Breast epithelium (tissue), 4 donors: ENCODE measurements at places on chromosomes 3 and 15. TPM values are rescaled to one million over a fixed set of nuclear protein-coding genes. Genes with fewer than 3 reads are reported as not detected.

GRCh38 chr3:119018690-119019463, 15.8 kb downstream of the IGSF11 start:
- peak; percentile 54 for DNase-seq

GRCh38 chr3:198109883-198110282, 149.9 kb downstream of the LMLN start:
- no peak for DNase-seq

Gene TERB2
- not detected for total RNA-seq

DNA sequence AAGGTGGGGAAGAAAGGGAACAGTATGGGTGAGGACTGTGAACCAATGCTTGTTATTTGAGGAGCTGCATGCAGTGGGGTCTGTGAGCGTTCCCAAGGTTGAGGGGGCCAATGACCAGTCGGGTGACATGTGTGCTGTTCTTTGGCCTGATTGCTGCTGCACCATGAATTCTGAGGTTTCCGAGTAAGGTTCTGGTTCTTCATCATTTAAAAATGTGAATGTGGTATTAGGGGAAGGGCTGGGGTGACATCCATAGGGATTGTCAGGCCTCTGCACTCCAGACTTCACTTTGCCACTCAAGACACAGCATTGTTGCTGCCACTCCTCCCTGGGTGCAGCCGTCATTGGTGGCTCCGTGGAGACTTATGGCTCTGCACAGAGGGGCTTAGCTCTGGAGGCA, 32.5 kb downstream of the ABHD17C start:
- DNase-seq = no peak

- no peak for DNase-seq
Measured at GRCh38 chr3:64900156-64900555, 212.4 kb upstream of the ADAMTS9 start.

Gene GMPPB
- 21.2 TPM for total RNA-seq

Gene LMAN1L
- not detected for total RNA-seq

Gene IL17RD
- total RNA-seq = 3.0 TPM

- DNase-seq = no peak
Measured at GRCh38 chr3:158330870-158331269, 221.0 kb downstream of the RSRC1 start.

Gene C3orf52
- 0.64 TPM for total RNA-seq

Gene CLEC3B
- total RNA-seq = 55.7 TPM

- no peak for DNase-seq
Measured at GRCh38 chr3:112606098-112606497, 34.8 kb downstream of the CCDC80 start.

DNA sequence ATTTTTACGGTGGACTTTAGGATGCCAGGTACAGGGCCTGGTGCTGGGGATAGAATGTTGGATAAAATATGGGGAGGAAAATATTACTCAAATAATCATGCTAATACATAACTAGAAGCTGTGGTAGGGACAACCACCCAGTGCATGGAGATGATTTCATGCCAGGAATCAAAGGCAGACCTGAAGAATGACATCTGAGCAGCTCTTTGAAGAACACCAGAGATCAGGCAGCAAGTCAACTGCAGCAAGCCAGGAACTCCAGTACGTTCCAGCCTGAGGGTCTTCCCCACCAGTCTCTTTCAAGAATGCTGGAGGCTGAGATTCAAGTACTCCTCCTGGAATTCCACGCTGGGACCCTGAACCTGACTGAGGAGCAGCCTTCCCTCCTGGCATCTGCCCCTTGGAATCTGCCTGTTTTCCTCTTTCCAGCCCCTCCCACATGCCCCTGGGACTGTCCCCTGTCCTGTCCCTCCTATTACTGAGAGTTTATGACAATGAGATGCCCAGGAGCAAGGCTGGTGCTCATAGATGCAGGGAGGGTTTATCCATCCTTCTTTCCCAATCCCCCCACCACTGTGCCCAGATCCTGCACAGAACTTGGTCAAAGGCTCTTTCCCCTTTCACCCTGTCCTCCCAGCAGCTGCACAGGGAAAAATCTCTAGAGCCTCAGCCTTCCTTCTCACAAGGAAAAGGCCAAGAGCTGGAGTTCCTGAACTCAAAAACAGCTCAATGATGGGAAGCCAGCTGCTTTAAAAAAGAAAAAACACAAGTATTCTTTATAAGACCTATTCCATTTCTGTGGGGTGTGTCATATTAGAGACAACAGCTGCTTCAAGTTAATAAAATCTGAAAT, 68.0 kb downstream of the PDZRN3 start:
- no peak for DNase-seq

- no peak for DNase-seq
Measured at GRCh38 chr15:72342385-72342784, 22.4 kb upstream of the CELF6 start.

DNA sequence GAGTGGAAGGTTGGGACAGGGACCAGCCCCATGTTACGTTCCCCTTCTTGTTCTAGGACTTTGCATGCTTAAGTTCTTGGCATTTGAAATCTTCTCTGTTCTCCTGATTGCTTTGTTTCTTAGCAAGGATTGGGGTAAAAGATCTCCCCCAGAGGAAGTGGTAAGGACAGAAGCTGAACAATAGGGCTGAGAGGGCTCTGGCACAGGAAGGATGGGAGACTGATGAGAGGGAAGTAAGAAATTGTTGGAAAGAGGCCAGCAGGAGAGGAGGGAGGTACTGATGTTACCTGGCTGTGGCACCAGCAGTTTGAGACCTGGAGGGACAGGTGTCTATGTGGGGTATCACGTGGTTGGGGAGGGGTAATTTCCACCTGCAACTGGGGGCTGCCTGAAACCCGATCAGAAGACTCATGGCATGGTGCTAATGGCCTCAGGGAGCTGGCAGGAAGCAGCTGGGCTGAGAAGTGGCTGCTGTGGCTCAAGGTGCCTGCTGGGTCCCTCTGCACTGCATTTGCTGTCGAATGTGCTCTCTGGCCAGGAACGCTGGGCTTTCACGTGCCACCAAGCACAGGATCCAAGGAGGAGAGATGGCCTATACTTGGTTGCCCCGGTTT, 108.4 kb downstream of the LSM3 start:
- DNase-seq = no peak

Gene MYO9A
- 128 TPM for total RNA-seq

DNA sequence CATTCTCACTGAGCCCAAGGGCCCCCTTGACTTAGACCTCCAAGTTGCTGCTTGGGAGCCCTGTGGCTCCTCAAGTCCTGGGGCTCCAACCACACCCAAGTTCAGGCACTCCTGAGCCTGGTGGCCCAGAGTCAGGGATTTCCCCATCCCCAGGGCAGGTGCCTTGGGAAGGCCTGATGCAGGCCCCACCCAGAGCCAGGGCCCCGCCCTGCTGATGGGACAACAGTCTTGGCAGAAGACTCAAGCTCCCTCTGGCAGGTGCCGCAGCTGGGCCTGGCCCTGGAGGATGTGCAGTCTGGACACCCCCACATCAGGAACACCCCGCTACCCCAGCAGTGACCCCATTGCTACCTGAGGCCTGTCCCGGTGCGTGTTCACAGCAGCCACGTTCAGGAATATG, 17.7 kb upstream of the SHISA5 start:
- DNase-seq = no peak

Gene SUCNR1
- total RNA-seq = 0.33 TPM

- no peak for DNase-seq
Measured at GRCh38 chr3:177802151-177802900, 605.0 kb upstream of the TBL1XR1 start.

DNA sequence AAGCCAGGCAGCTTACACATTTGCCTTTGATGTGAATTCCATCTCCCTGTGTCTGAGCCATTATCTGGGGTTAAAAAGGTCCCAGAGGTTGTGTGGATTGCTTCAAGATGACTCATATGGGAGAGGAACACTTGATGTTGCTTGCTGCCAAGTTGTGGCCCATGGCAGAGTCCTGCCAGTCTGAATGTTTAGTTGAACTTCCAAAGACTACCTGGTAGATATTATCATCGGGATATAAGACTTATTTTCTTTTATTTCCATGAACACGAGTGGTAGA, 85.6 kb downstream of the TJP1 start:
- no peak for DNase-seq

DNA sequence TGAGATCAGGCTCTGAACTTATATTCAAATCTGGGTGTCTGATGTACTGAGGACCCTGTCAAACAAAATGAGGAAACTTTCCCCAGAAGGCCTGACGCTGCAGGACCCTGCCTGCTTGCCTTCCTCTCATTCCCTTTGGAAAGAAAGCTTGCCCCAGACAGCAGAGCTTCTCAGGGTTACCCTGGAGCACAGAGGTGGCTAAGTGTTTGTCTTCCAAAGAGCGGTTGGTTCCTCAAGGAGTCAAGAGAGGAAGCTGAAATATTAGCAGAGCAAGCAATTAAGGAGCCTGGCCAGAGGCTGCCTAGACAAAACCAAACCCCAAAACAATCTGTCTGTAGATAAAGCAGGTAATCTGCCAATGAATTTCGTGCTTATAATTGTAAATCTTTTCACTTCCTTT, 175.3 kb downstream of the NR1D2 start:
- DNase-seq = no peak

DNA sequence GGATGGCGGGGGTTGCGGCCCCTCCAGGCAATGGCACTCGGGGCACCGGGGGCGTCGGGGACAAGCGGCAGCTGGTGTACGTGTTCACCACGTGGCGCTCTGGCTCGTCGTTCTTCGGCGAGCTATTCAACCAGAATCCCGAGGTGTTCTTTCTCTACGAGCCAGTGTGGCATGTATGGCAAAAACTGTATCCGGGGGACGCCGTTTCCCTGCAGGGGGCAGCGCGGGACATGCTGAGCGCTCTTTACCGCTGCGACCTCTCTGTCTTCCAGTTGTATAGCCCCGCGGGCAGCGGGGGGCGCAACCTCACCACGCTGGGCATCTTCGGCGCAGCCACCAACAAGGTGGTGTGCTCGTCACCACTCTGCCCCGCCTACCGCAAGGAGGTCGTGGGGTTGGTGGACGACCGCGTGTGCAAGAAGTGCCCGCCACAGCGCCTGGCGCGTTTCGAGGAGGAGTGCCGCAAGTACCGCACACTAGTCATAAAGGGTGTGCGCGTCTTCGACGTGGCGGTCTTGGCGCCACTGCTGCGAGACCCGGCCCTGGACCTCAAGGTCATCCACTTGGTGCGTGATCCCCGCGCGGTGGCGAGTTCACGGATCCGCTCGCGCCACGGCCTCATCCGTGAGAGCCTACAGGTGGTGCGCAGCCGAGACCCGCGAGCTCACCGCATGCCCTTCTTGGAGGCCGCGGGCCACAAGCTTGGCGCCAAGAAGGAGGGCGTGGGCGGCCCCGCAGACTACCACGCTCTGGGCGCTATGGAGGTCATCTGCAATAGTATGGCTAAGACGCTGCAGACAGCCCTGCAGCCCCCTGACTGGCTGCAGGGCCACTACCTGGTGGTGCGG, 1.9 kb downstream of the CHST2 start:
- DNase-seq = no peak

Gene SPTBN5
- total RNA-seq = 2.0 TPM

DNA sequence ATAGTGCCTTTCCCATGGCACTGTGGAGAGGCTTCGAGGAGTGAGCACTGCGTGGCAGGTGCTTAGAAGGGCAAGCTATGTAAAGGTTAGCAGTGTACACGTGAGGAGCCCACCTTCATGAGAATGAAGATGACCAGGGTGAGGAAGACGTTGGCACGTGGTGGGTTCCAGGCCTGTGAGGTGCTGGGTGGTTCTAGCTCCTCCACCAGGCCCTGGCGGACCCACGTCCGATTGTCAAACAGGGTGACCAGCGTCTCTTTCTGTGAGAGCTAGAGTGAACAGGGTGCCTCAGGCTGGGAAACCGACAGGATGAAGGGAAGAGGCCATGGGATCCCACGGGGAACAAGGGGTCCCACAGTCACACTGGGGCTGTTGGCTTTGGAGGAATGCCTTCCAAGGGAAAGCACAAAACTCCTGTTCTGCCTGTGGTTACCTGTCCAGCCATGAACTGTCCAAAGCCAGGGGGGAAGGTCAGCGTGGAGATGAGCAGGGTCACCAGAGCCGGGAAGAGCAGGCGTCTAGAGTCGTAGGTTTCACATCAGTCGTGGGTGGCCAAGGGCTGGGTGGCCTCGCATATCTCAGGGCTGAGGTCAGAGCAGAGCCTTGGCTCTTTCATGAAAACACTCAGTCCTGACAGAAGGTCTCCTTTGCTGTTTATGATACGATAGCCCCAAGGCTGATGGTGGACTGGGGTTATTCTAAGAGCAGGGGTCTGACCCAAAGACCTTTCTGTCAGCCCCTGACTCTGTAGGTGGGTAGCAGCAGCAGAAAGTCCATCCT, 6.0 kb downstream of the CLCN2 start:
- no peak for DNase-seq

DNA sequence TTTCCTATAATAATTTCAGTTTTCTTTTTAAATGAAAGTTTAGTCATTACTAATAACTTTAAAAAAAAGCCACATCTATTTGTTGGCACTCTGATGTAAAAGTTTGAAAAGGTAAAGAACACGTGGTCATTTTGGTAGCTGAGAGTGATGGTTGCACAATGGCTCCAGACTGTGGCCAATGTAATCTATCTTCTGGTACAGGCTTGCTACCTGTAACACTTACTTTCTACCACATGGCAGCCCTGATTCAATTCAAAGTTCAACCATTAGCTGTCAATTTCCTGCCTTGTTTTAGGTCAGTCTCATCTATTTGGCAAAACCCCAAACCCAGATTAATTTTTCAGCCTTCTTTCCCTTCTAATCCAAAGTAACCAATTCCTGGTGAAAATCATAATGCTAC, 126.1 kb downstream of the TUSC7 start:
- DNase-seq = no peak

DNA sequence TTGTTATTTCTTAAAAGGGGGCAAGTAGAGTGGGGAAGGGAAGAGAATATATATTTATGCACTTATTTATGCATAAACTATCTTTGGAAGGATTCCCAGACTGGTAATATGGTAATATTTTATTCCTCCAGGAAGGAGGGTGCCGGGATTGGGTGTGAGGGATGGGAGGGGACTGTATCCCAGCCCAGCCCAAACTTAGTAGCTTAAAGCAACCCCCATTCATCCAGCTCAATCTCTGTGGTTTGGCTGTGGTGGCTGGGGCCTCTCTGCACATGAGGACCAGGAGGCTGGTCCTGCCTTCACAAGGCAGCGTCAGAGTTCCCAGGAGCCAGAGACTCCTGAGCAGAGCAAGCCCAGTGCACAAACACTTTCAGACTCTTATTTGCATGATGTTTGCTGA, 48.4 kb downstream of the CCNL1 start:
- DNase-seq = no peak

Gene EOMES
- total RNA-seq = 0.48 TPM

Gene IQCH
- total RNA-seq = 0.64 TPM

- DNase-seq = no peak
Measured at GRCh38 chr3:8206971-8207617, 294.5 kb upstream of the LMCD1 start.

- DNase-seq = peak; percentile 35
Measured at GRCh38 chr3:106609666-106610301, 741.0 kb upstream of the CBLB start.

GRCh38 chr3:56064684-56065083, 403.6 kb downstream of the ERC2 start:
- no peak for DNase-seq

- no peak for DNase-seq
Measured at GRCh38 chr3:178195824-178196223, 340.4 kb upstream of the KCNMB2 start.

GRCh38 chr3:156763931-156764720, 62.0 kb upstream of the LEKR1 start:
- no peak for DNase-seq
